ENCODE measurements at places on chromosomes 4 and X.

- DNase-seq, result no peak
These were observed 7.6 kb upstream of the HTRA3 start for GRCh38 chr4:8261851-8262535.

DNA sequence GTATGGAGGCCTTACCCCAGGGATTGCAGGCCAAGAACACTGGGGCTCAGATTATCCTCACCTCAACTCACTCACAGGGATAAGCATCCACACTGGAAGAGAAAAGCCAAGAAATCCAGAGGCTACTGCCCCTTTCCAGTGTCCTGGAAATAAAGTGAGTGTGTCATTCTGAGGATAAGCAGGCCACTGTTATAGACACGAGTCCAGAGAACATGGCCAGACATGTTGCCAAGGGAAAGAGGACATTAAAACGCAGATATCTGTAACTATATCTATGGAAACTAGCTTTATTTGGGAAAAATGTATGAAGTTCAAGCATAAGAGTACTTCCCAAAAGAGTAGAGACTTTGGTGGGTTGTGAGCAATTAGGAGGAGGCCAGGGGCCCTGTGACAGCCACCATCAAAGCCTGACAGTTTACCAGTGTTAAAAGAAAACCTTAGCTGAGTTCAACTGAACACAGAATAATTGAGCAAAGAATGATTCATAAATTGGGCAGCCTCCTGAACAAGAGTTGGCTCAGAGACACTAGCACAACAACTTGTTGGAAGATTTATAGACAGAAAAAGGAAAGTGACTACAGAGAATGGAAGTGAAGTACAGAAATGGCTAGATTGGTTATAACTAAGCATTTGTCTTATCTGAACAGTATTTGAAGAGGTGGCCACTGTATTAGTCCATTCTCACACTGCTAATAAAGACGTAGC lies 1222.2 kb downstream of the STIM2 start:
- DNase-seq, result no peak

DNA sequence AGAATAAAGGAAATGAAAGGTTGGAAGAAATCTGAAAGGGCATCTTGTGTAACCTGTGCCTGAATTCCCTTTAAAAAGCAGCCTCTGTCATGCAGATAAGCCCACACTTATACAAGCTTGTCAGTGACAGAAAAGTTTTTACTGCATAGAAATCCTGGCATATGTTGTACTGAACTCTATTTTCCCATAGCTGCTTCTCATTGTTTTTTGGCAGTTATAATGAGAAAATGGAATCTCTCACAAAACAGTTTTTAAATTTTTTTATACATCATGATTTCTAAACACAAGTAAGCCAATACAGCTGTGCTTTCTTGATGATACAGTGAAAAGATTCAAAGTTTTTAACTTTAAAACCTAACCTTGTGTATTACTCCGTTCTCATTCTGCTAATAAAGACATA lies 511.4 kb upstream of the ARX start:
- peak; percentile 58 for DNase-seq

- DNase-seq, result no peak
These were observed 1986.1 kb downstream of the ARAP2 start for GRCh38 chr4:34258176-34258575.

- peak; percentile 99 for DNase-seq
These were observed 115.9 kb upstream of the PDLIM3 start for GRCh38 chr4:185651137-185651677.

GRCh38 chrX:77975755-77976154 lies 6.3 kb upstream of the PGAM4 start:
- no peak for DNase-seq

DNA sequence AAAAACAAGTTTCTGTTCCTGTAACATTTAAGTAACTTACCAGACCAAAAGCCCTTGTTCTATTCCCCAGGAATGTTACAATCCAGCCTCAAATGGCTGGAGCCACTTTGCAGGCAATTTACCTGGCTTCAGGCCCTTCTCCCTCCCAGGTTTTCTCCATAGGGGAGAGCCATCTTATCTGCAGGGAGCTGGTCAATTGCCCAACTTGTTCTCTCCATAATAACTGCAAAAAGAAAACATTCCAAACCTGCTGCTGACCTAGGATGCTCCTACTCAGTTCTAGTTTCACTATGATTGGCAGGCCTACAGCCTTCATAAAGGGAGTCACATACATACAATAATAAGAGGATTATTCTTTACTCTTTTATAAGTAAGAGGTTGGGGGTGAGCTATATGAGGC lies 670.7 kb downstream of the PCDH7 start:
- DNase-seq, result no peak

GRCh38 chrX:55787727-55788126 lies 70.2 kb downstream of the RRAGB start:
- DNase-seq, result no peak

DNA sequence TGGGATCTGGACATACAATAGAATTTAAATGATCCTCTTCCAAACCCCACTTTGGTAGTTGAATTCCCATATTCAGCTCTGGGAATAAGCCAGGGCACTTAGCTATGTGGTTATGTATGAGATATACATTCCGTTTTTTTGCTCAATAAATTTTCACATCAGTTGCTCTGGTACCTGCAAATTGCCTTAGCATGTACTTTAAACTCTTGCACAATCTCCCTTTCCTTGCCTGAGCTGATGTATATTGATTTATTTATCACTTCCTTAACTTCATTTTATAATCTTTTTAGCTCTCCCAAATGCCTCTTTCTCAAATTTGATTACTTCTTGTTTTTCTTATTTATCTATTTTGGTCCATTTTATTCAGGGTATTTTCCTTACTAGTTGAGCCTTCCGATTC lies 90.1 kb upstream of the AGA start:
- no peak for DNase-seq

- no peak for DNase-seq
These were observed 335.5 kb downstream of the ZNF674 start for GRCh38 chrX:46209768-46210167.
